Heart left ventricle (tissue), 16 donors: ENCODE measurements at places on chromosomes 6 and 20. TPM values are rescaled to one million over a fixed set of nuclear protein-coding genes. Genes with fewer than 3 reads are reported as not detected.
A peak's percentile ranks its signal among the peaks of the same experiment; 100 is the strongest.

DNA sequence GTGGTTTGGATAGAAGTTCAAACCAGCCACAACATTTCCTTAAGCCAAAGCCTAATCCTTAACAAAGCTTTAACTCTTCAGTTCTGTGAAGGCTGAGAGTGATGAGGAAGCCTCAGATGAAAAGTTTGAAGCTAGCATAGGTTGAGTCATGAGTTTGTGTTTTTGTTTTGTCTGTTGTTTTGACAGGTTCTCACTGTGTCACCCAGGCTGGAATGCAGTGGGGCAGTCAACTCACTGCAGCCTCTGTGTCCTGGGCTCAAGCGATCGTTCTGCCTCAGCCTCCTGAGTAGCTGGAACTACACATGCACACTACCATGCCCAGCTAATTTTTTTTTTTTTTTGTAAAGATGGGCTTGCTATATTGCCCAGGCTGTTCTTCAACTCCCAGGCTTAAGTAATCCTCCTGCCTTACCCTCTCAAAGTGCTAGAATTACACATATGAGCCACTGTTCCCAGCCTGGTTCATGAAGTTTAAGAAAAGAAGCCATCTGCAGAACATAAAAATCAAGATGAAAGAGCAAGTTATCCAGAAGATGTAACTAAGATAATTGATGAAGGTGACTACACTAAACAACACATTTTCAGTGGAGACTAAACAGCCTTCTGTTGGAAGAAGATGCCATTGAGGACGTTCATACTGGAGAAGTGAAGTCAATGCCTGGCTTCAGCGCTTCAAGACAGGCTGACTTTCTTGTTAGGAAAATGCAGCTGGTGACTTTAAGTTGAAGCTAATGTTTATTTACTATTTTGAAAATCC lies 96.2 kb downstream of the SMAP1 start:
- DNase-seq = no peak

DNA sequence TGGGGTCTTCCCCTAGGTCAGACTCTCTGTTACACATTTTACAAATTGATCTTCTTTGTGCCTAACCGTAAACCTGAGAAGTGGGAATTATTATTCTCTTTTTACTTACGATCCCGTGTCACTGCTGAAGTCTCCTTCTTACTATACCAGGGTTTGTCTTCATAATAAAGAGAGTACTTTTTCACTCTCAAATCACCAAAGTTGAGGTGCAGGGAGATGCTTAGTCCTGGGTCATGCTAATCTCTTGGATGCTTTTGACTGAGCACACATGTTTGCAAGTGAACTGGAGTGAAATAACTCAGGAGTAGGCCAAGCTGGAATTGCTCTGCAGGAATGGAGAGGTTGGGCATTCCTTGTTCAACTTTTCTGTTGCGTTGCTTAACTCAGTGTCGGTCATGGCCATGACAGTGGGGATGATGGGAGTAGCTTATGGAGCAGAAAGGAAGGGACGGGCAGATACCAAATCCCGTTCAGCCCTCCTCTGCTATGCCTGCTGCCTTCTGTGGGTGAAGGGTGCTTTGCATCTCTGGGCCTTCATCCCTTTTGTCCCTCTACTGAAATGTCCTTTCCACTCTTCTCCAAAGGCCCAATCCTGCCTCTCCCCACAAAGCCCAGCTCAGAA lies 15.2 kb upstream of the TAGAP start:
- DNase-seq = no peak

GRCh38 chr20:12504779-12505178 lies 504.0 kb upstream of the SPTLC3 start:
- DNase-seq = no peak

DNA sequence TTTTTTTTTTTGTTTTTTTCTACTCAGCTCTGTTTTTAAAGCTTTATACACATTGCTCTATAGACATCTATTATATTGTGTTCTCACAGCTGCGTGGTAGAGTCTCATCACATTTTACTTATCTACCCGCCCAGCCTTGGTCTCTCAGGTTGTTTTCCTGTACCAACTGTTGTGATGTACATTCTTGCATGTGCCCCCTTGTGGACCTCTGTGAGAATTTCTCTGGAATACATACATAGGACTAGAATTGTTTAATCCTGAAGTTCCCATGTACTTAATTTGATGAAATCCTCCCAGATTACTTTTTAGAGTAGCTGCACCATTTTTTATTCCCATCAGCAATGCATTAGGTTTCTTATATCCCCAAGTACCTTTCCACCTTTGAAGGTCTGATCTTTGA lies 40.4 kb upstream of the TINAG start:
- DNase-seq = no peak

DNA sequence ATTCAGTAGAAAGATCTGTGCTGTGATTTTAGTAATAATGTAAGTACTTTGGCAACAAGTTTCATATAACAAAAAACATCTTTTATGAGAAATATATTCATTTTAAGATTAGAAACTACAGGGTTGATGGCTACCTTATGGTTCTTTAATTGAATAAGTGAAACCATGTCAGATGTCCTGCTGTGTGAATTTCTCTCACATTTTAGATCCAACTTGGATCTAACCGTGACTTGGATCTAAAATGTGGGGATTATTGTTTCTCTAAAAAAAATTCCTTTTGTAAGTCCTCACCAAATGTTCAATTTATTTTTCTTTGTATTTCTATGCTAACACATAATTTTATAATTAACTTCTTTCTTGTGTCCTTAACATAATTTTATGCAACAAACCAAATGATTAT lies 30.4 kb downstream of the ZC2HC1B start:
- no peak for DNase-seq

Gene EEF1A1
- total RNA-seq = 1,528 TPM

DNA sequence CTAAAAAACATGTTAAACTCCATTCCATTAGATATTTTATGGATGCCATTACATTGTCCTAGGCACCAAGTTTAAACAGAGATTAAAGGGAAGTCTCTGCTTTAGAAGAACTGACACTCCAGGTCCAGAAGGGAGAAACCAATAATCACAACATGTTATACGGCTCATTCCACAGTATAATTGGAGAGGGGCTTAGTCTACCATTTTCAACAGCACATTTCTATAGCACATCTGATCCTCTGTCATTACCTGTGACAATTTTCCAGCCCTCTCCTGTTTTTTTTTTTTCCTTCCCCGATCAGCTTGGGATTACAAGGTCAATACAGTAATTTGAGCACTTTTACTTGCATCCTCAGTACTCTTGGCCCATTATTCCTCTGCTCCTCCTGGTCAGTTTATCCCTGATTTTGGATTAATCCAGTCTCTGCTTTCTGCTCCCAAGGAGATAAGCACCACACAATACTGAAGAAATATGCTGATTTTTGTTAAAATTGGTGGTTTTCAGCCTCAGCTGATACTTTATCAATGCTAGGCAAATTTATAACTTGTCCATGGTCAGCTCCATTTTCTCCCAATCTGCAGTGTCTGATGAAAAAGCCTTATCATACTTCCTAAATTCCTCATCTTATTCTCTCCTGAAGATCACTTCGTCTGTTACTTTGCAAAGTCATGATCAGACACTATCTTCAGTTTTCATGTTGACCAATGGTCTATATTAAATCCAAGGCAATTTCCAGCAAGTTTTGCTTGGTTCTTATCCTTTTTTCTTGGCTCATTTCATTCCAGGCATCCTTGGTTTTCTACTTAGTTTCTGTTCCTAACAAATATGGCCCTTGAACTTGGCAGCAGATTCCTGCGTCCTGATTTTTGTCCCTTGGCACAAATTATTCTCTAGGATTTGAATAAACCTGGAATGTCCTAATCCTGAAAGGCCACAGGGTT lies 30.8 kb upstream of the SYNCRIP start:
- DNase-seq = no peak

Gene ZKSCAN3
- 5.6 TPM for total RNA-seq

Gene GJE1
- not detected for total RNA-seq

Gene CTAGE9
- not detected for total RNA-seq

- no peak for DNase-seq
Measured at GRCh38 chr20:54220722-54221121, 12.8 kb downstream of the PFDN4 start.

GRCh38 chr20:23629017-23629541 lies 8.7 kb downstream of the CST3 start:
- peak; percentile 75 for DNase-seq

Gene CLVS2
- not detected for total RNA-seq

GRCh38 chr6:139990026-139990686 lies 615.7 kb upstream of the CITED2 start:
- no peak for DNase-seq

DNA sequence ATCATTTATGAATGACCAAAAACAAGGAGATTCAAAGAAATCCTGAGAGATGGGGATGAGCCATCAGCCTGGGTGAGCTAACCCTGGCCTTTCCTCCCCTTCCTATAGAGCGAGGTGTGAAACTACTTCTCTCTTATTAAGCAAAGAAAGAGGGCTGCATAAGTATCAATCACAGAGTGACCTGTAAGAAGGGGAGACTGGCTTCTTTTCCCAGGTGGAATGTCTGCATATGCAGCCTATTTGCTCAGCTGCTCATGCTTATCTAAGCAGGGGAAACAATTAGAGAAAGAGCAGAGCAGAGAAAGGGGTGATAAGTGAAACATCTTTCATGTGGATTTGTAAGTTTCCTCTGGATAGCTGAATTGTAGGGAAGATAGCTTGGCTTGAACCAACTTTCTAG lies 160.0 kb downstream of the PKHD1 start:
- DNase-seq = no peak

GRCh38 chr20:59835448-59836395 lies 97.7 kb downstream of the SYCP2 start:
- DNase-seq = no peak

GRCh38 chr20:406200-407132 lies 1.6 kb upstream of the RBCK1 start:
- no peak for DNase-seq

GRCh38 chr20:19885594-19885938 lies 127.5 kb downstream of the RIN2 start:
- no peak for DNase-seq

GRCh38 chr20:7841291-7841970 lies 98.8 kb downstream of the HAO1 start:
- DNase-seq = no peak

DNA sequence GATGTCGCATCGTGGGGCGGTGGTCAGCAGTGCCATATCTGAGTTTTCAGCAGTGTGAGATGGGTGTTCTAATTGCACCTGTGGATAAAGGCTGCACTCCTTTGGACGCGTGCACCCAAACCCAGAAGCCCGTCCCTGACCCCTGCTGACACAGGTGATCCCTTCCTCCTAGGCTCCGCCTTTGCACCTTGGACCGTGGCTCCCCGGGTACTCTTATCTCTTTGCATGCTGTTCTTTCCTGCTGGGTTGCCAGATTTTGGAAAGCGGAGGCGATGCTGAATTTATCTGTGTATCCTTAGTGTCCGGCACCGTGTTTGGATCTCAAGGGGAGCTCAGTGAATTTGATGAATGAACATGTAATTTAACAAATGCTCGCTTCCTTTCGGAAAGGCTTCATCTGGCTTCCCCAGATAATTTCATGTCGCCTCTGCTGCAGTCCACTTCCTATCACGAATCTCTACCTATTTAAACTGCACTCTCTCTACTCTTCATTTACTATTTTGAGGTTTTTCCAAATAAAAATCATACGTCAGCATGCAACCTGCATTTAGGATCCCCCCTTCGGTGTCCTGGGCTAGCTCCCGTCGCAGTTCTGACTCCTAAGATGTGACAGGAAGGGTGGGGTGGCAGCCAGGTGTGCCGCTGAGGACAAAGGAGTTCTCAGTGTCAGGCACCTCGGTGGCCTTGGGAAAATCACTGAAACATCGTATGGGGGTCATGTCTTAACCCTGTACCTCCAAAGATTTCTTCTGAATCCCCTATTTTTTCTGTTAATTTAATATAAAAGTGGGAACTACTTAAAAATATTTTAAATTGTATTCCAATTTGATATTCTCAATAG lies 753 bp upstream of the PERP start:
- DNase-seq = peak; percentile 22

GRCh38 chr6:44399991-44400390 lies 12.5 kb downstream of the CDC5L start:
- no peak for DNase-seq

GRCh38 chr6:96760153-96760687 lies 77.1 kb downstream of the GPR63 start:
- no peak for DNase-seq

Gene VSX1
- 0.22 TPM for total RNA-seq

Gene TREM1
- 4.5 TPM for total RNA-seq

- DNase-seq = no peak
Measured at GRCh38 chr6:112469306-112469705, 122.2 kb downstream of the RFPL4B start.

Gene C20orf173
- total RNA-seq = not detected

- DNase-seq = no peak
Measured at GRCh38 chr6:145204301-145204700, 531.0 kb downstream of the EPM2A start.

DNA sequence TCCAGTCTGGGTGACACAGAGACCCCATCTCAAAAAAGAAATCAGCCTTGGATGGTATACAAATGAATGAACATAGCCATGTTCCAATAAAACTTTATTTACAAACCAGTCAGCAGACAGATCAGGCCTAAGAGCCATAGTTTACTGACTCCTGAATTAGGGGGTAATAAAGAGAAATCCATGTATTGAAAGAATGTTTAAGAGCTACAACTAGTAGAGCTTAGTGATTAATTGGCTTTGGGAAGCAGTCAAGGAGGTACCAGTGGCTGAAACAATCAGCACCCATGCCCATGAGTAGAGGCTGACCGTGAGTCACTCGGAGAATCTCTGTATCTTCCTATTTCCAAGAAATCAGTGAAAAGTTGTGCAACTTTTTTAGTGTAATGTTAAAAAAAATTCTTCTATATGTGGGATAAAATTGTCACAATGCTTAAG lies 223.6 kb upstream of the RREB1 start:
- DNase-seq = no peak

- DNase-seq = no peak
Measured at GRCh38 chr6:165694296-165694695, 31.3 kb upstream of the PDE10A start.

Gene RAET1L
- not detected for total RNA-seq

DNA sequence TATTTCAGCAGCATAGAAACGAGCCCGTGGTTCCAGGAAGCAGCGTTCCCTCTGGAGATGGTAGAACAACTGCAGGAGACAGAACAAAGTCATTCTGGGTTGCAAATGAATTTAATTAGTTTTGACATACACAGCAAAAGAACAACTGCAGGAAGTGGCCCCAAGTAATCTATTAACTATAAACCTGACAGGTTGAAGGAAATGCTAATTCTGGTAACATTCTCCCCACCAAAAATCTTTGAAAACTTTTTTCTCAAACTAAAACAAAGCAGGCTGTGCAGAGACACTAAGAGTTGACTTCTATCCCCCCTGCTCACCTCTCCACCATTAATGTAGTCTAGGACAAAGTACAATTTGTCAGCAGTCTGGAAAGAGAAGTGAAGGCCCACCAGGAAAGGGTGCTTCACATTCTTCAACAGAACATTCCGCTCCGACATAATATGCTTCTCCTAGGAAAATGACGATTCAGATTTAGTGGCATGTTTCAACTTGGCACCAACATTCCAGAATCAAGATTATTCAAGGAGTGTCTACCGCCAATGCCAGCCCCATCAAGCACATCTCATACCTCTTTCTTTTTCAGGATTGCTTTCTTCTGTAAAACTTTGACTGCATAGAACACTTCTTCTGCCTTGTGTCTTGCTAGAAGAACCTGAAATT lies 120.4 kb upstream of the SLC2A12 start:
- DNase-seq = no peak

GRCh38 chr6:28597924-28598722 lies 72.4 kb downstream of the GPX5 start:
- no peak for DNase-seq

GRCh38 chr6:38176797-38177751 lies 357.5 kb downstream of the ZFAND3 start:
- DNase-seq = peak; percentile 34

Gene TUBB1
- total RNA-seq = 0.64 TPM
